ENCODE measurements at places on chromosomes 5 and 9.

DNA sequence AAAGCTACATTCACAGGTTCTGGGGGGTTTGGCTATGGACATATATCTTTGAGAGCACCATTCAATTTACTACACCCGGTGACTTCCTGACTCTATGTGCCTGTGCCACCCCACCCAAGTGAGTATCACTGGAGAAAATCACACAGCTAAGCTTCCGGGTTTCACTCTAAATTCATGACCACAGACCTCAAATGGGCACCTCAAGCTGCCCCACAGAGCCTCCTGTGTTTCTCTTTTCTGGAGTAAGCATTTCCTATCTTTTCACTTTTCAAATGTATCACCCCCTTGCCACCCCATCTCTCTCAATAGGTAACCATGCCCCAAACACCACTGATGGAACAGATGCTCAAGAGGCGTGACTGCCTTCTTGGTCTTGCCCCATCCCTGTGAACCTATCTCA lies 49.2 kb upstream of the NEK6 start:
- no peak for DNase-seq

GRCh38 chr5:173691931-173692330 lies 75.5 kb upstream of the BOD1 start:
- DNase-seq = no peak

DNA sequence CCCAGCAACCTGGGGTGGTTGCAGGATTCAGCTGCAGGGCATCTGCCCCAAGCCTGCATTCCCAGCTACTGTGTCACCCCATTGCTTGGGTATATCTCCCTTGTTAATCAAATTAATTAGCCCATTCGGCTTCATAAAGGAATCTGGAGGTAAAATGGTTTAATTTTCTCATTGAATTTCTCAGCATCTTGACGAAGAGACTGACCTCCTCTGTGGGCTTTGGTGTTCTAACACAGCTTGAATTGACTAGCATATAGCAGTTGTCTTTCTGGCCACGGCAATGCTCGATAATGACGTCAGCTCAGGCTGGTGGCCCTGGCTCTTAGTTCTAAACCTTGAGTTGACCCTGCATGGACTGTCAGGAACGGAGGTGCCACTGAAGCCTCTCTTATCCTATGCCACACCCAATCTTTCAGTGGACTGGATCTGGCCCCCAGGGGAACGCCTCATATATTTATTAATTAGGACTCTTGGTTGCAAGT lies 72.4 kb downstream of the MSX2 start:
- DNase-seq = no peak

DNA sequence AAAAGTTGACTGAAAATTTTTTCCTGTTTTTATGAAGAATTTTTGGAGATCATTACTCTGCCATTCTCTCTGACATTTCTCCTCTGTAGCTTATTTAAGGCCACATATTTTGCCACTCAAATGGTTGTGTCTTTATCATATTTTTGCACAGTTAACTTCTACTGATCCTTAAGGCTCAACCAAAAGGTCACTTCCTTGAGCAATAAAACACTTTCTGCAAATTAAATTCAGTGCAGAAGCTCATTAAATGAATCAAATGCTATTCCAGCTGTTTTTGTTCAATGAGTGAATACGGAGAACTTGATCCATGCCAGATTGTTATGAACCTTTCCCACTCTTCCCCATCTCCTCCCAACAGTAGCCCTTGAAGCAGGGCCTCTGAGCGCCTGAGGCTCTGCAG lies 93.8 kb upstream of the EPB41L4A start:
- no peak for DNase-seq

DNA sequence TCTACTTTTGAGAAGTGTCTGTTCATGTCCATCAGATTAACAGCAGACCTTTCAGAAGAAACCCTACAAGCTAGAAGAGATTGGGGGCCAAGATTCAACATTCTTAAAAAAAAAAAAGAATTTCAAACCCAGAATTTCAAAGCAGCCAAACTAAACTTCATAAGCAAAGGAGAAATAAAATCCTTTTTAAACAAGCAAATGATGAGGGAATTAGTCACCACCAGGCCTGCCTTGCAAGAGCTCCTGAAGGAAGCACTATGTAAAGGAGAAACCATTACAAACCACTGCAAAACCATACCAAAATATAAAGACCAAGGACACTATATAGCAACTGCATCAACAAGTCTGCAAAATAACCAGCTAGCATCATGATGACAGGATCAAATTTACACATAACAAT lies 124.6 kb upstream of the PDE4D start:
- no peak for DNase-seq

GRCh38 chr5:168482361-168482760 lies 3.9 kb upstream of the RARS1 start:
- no peak for DNase-seq

- DNase-seq = no peak
These were observed 1079.9 kb upstream of the ACO1 start for GRCh38 chr9:31304576-31304975.

DNA sequence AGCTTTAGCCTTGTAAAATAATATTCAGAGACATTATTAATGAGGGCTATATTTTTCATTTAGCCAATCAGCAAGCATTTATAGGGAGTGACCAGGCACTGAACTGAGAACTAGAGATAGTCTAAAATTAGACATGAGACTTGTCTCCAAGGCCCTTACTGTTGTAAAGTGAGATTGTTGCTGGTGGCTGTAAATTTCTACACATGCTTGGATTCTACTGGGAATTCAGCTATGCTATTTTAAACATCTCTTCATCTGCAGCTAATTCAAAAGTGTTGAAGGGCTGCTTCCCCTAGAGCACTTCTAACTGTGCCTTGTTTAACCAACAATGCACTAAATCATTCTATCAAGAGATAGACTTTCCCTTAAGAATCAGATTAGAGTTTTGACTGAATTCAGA lies 67.4 kb downstream of the CHSY3 start:
- DNase-seq = no peak

DNA sequence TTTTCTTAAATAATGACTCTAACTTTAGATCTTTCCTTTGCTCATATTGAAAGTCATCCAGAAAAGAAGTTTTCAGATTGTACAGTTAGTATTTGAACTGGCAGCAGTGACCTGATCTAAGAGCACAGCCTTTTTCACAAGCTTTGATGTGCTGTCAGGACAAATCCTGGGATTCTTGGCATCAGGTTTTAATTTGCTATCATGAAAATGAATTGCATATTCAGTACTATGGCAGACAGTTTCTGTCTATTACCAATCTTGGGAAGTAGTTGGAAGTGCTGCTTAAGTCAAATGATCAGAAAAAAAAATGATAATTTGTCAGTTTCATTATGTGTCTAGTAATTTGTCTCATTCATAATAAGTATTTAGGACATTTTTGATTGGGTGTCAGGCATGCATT lies 925.6 kb upstream of the ARRDC3 start:
- no peak for DNase-seq

- DNase-seq = no peak
These were observed 15.7 kb downstream of the NUDT12 start for GRCh38 chr5:103546858-103547257.

DNA sequence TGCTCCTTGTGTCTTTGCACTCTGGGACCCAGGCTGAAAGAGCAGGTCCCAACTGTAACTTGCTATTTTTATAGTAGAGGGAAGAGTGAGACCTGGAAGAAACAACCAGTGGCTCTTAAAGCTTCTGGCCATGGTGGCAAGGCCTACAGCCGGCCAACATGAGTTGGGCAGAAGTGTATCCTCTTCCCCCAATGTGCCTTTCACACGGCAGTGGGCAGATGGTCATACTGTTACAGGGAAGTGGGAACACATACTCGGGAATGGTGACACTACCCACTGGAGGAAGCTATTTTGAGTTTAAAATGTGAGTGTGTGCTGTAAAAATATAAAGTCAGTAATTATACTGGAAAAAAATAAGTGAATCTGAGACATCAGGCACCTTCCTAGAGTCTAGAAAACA lies 116.0 kb downstream of the MVB12B start:
- no peak for DNase-seq

- no peak for DNase-seq
These were observed 150.7 kb upstream of the IRX2 start for GRCh38 chr5:2902186-2902585.

DNA sequence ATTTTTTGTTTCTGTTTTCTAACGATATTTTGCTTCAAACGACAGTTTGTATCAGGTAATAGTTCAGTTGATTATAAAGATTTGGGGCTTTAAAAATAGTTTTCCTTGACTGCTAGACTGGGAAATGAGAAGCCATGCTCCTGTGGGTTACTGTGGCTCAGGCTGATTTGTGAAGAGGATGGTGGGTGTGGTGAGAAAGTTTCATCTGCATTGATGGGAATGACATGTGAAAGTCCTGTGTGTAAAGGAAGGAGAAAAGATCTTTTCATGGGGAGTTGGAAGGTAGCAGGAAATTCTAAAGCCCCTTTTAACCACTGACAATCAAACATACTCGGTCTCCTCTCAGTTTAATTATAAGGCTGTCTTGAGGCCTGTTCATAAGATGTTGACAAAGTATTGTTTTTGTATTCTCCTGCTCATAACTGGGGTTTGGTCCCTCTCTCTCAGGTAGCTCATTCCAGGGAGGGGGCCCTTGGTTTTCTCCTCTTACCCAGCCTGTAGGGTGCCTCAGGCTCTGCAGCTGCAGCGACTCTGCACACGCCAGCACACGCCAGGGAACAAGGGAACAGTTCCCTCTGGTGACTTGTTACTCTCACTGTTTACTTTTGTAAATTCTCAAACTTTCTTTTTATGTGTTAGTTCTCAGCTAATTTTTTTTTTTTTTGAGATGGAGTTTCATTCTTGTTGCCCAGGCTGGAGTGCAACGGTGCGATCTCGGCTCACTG lies 91.6 kb downstream of the CARTPT start:
- no peak for DNase-seq

DNA sequence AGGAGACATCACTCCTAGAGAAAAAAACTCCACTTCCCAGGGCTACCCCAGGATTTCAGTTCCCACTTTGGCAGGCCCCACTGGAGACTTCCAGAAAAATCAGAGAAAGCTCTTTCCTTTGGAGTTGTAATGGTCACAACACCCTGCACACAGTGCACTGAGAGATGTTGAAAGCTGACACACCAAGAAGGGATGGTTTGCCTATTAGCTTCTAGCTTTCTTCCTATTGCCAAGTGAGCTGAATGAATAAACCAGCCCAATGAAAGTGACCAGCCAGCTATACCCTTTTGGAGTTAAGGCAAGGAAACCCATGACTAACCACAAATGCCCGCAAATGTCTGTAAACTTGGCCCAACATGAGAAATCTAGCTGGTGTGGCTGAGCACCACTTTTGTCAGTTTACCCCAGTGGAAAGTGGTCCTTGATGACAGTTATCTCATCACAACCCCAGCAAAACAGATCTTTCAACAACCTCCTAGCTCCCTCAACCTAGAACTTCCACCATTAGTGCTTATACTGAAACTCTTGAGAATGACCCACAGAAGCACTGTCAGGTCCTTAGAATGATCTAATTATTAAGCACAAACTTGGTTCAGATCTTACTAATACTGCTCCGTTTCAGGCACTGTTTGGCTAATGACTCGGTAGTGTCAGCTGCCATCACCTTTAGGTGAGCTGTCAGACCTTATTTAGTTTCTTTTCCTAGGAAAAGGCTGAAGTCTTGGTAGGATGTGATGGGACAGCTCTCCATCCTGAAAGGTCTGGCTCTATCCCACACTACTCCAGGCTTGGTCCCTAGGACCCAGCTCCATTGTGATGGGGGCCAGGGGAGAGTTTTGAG lies 11.2 kb downstream of the IRF1 start:
- DNase-seq = no peak

DNA sequence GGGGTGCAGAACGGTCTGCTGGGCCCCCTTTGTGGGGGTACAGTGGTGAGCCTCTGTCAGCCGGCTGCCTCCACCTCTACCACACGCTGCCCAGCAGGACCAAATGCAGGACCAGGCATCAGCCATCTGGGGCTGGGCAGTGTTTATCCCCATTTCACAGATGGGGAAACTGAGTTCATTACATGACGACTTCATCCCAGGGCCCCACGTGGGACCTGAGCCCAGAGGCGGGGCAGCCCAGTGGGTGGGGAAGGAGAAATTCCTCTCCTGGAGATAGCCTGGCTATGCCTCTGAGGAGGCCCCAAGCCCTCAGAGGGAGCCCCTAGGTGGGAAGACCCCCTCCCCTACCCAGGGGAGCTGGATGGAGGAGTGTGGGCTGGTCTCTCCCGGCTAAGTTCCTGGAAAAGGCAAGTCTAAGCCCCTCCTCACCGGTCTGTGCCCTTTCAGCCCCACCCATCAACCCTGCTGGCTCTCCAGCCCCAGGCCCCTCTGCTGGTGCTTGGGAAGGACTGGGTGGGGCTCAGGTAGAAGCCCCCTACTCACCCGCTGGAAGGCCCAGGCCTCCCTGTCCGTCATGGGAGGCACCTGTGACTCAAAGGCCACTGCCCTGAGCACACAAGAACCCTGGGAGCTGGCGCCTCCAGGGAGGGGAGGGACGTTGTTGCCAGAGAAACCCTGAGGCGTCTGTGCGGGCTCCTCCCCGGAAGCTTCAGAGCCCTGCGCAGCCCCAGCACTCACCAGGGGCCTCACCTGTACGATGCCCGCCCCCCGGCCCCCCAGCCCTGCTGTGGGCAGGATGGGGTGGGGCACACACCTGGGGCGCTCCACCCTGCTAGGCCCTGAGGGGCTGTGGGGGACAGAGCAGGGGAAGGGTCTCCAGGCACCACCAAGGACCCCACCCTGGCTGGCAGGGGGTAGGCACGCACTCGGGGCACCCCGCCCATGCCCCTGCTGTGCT lies 7.4 kb upstream of the CCDC187 start:
- DNase-seq = no peak

DNA sequence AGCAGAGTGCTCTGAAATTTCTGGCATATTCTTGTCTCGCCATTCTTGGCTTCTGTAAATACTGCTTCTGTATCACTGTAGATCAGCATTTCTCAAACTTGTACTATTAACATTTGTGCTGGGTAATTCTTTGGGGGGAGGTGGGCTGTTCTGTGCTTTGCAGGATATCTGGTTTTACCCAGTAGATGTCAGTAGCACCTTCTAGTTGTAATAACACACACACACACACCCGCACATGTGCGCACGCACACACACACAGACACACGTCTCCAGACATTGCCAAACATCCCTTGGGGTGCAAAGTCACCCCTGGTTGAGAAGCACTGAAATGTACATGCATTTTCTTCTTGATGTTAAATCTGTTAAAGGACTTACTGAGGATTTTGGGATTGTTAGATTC lies 304.1 kb downstream of the MAT2B start:
- DNase-seq = no peak

DNA sequence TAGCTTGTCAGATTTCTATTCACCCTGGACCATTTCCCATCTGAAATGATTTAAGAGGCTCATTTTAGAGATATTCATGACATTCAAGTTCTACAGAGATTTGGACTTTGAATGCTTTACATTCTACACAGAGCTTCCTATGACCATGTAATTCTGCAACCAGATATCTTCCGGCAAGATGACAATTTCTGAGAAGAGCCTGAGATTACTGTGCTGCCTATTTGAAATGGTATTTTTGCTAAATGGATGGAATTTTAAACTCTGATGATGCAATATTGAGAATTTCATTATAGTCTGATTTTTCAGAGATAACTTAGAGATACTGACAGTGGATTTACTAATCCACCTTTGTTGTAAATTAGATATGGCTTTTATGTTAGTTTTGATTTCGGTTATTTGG lies 16.0 kb upstream of the ACOT12 start:
- DNase-seq = no peak

GRCh38 chr5:157444224-157444623 lies 15.8 kb upstream of the NIPAL4 start:
- DNase-seq = no peak
